Common myeloid progenitor, CD34-positive (primary cell): ENCODE measurements at places on chromosomes 4 and X.

- DNase-seq: no peak
Measured at GRCh38 chr4:87971866-87972265, 3.6 kb upstream of the SPP1 start.

DNA sequence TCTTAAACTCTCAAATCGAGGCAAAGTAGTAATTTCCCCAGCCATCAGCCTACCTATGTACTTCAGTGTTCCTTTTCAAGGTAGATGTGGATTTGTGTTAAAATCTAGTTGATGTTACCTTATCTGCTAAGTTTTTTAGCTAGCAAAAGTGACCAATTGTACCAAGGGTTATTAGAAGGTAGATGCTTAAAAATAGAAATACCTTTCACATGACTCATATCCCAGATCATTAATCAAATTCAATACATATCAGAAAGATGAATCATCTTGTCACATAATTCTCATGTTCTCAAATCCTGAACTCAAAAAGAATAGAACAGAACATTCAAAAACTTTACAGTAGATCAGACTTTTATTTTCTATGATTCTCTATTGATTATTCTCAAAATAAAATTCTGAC is 3.5 kb downstream of the ENAM start:
- no peak for DNase-seq

DNA sequence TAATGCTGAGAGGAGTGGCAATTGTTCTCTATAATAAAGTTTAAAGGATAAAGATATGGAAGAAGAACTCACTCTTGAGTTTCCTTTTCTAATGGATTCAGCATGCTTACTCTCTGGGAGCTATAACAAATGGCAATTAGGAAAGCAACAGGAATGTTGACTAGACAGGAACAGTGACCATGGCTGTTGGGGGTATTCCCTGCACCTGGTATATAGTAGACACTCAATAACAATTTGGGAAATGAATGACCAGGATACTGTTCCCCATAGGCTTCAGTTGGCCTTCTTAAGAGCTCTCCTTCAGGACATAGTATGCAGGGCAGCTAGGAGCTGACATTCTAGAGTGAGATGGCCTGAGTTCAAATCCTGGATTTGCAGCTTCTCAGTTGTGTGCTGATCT is 1.8 kb downstream of the LIMCH1 start:
- no peak for DNase-seq

DNA sequence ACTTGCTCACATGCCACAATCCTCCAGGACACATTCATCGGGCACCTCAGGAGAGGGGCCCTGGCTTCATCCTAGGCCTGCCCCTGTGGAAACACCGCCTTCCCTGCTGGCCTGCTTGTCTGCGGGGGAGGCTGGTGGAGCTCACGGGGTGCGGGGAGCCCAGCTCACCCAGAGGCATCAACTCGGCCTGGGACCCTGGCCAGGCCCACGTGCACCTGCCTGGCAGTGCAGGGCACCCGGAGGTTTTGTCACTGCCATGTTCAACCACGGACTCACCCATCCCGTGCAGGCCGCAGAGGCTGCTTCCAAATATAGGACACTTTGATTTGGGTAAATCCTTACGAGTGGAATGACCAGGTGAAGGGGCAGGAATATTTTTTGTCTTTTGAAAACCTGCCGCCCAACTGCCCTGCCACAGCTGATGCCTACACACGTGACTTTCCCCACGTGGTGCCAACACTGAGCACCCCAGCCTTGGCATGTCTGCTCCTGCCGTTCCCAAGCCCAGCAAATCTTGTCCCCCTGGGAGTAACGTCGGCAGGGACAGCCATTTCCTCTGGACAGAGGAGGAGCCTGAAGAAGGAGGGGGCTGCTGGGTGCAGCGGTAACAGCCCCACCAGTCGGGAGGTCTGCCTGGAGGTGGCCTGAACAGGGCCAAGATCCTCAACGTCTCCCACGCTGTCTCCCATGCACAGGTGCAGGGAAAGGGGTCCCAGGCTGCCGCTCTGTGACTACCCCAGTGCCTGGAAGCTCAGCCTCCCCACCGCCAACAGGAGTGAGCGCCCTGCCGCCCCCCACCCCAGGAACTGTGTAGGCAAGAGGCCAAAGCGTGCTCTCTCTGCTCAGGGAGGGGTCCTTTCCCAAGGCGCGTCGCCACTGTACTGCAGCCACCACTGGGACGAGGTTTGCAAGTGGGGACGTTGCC is 8.5 kb downstream of the MXD4 start:
- no peak for DNase-seq

DNA sequence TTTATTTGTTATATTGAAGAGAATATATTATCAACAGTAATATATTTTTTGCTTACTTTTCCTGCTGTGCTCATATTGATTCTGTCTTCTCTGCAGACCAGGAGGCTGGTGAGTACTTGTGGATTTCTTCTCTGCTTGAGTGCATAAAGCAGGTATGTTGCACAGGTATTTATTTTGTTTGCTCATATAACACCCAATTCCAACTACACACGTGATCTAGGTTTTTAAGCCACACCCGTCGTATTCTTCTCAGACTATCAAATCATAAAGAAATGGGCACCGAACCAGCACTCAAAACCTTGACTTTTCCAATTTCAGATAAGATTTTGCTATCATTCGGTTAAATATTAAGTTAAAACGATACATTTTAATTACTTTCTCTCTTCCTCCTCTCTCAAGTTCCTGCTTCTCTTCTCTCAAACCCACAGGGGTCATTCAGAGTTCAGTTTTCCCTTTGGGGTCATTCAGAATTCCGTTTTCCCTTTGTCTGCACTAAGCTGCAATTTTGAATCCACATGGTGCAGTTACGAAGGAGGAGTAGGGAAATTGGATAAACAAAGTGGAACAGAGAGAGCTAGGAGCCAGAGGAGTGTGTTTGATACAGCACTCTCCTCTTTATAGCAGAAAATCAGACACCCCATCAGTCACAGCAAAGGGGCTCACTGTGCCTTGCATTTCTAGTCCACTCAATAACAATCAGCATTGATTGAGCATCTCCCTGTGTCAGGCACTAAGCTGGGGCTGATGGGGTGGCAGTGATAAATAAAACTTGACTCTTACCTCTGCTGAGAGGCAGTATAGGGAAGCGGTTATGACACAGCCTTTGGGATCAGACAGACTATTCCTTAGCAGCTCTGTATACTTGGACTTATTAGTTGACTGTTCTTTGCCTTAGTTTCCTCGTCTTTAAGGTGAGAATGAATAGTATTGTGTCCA is at the start of gene ADH1C:
Gene ADH1C (minus strand): TSS at position 145 of the 936 bp plus-strand sequence. CDS start 71 bp downstream, at position 74.
- no peak for DNase-seq

DNA sequence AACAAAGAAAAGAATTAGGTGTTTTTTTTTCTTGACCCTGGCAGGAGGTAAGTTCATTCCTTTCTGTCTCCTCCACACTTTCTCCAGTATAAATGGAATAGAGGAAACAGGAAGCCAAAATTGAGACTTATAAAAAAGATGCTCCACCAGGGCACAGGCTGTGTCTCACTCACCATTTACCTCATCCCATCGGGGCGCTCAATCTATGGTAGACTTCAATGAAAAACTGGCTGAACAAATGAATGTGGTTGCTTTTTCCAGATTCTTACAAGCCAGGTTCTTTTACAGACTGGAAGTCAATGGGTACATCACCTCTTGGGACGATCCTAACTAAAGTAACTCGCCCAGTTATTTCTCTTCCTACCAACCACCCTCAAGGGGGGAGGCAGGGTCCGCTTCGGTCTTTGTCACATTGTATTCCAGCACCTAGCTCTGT is 685 bp downstream of the COMMD8 start:
- DNase-seq: no peak

GRCh38 chr4:28449085-28449484 is 1588.4 kb downstream of the STIM2 start:
- DNase-seq: no peak

DNA sequence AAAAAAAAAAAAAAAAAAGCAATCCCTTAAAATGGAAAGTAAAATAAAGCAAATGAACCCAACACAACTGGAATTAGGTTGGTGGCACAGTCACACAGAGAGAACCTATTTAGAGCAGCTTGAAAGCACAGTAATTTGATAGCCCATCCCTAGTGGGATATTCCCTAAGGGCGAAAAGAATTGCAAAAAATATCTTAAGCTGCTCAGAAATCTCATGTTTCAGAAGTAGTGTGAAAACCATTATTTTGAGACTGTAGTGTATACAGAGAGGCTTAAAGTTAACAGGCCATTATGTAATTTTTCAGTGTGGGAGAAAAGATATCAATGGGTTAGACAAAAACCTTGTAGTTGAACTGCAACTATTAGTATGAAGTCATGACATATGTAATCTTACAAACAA is 40.0 kb upstream of the DHX15 start:
- no peak for DNase-seq

DNA sequence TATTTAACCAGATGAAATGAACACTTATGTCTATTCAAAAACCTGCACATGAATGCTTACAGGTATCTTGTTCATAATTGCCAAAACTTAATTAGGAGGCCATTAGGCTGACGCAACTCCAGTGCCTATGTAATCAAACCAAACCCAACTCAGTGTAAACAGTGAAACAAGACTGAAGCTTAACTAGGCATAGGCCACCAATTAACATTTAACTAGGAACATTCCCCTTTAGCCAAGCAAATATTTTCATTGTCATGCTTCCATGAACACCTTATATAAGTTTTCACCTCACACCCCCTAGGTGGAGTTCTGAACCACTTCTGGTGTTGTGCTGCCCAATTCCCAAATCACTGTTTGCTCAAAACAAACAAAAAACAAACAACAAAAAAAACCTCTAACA is 686.0 kb downstream of the STPG2 start:
- no peak for DNase-seq

GRCh38 chr4:65344278-65344825 is 325.9 kb downstream of the EPHA5 start:
- DNase-seq: no peak

DNA sequence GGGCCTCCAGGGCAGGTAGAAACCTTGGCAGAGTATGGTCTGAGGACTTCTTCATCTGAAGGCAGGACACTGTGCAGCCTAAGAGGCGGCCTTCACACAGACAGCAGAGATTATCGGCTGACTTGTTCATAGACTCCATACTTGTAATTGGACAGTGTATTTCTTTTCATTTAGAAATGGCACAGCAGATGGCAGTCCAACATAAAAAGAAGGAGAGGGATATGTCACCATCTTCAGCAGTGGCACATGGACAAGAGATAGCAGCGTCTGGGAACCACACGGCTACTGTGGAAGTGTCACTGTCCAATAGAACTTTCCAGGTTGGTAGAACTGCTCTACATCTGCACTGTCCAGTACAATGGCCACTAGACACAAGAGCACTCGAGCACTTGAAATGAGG is 21.7 kb upstream of the GEMIN8 start:
- DNase-seq: no peak

GRCh38 chrX:1151378-1152077 is 60.9 kb downstream of the CRLF2 start:
- DNase-seq: no peak

DNA sequence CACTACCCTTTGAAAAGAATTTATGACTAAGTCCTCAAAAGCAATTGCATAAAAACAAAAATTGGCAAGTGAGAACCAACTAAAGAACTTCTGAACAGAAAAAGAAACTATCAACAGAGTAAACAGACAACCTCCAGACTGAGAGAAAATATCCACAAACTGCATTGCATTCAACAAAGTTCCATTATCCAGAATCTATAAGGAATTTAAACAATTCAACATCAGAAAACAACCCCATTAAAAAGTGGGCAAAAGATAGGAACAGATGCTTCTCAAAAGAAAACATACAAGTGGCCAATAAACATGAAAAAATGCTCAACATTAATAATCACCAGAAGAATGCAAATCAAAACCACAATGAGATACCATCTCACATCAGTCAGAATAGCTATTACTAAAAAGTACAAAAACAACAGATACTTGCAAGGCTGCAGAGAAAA is 130.2 kb downstream of the GASK1B start:
- DNase-seq: no peak

DNA sequence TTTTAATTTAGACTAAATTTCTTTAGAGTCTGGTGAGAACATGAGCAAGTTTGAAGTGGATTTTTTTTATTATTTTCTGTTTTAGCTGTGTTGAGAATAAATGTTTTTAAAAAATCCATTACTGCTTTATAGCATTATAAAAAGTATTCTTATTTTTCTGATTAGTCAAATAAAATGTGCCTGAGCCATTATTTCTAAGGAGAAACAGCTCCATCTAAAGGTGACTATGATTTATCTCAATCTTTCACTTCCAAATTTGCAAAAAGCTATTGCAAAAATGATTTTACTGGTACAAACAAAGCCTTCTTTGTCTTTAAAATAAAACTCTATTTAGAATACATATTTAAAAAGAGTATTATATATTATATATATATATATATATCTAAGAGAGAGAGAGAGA is 959.2 kb downstream of the FAM133A start:
- no peak for DNase-seq

GRCh38 chr4:178823673-178824295 is 1381.5 kb upstream of the AGA start:
- DNase-seq: no peak
